ENCODE measurements at places on chromosomes 3 and 15.

GRCh38 chr15:99477791-99478471 lies 87.9 kb upstream of the MEF2A start:
- no peak for DNase-seq

- no peak for DNase-seq
Measured at GRCh38 chr3:3119393-3119851, 7.3 kb upstream of the TRNT1 start.

DNA sequence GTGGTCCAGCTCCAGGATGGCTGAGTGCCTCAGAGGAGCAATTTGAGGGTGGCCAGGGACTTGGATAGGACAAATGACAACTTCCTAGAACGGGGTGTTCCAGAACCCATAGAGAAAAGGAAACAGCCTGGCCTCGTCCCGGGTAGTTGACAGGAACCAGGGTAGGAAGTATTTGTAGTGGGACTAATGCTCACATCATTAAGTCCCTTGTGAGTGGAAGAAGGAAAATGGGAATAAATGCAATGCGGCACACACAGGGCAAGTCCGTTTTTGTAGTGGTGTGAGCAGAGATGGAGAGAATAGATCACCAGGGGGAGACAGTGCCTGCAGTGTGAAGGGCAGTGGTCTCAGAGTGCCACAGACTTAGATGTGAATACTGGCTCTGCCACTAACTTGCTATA lies 19.6 kb downstream of the TIMP4 start:
- no peak for DNase-seq

DNA sequence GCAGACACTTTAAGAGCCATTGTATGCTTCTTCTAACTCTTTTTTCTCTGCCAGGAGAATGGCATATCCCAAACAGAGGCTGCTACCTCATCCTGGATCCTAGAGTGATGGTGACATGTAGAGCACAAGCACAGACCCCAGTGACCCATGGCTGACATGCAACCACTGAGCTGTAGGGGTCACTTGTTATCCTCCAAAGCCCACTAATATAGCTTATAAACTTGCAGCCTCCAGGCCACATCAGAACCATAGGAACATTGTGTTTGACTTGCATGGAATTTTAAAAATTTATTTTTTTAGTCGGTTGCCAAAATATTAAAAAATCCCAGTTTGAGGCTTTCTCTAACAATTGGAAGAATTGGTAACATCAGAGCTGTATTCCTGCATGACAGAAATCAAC lies 283.0 kb upstream of the WNT5A start:
- no peak for DNase-seq

DNA sequence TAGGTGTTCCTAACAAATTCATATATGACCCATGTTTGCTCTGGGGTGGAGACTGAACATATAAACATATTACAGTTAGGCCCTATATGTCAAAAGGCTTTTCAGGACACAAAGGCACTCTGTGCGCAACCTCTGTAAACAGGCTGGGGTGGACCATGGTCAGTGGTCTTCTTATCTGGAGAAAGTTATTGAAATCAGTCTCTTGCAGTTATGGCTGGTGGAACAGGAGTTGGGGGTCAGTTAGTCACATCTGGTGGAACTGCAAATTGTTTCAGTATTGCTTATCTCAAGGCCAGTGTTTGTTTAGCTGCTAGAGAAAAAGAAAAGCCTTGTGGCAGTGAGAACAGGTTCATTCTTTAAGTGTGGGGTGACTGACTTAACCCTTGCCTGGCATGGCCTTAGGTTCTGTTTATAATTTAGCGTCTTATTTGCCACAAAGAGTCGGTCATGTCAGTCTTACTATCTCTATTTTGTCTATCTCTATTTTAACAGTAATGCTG lies 5.9 kb upstream of the GP9 start:
- no peak for DNase-seq

DNA sequence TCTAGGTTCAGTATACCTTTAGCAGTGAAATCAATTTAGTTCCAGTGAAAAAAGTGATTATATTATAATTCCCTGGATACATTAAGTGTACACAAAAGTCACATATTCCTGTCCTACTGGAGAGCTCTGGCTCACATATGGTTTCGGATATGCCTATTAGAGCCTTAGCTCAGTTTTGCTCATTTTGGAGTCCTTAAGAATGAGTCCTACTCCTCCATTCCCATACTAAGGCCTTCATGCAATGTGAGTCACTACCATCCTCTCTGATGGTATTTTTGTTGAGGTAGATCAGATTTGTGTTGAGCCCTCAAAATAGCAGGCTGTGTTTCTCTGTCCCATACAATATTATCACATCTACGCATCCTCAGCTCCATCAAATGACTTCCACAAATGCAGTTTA lies 294.2 kb upstream of the COL8A1 start:
- no peak for DNase-seq

- DNase-seq = no peak
Measured at GRCh38 chr15:60569596-60569995, 90.7 kb upstream of the ICE2 start.

- DNase-seq = no peak
Measured at GRCh38 chr3:32500880-32501782, 1.5 kb downstream of the CMTM6 start.

GRCh38 chr15:35545316-35545823 lies 595 bp downstream of the DPH6 start:
- DNase-seq = peak; percentile 63

GRCh38 chr15:39953521-39953920 lies 19.6 kb downstream of the EIF2AK4 start:
- no peak for DNase-seq

GRCh38 chr3:15660055-15660935 lies 58.8 kb downstream of the BTD start:
- no peak for DNase-seq

DNA sequence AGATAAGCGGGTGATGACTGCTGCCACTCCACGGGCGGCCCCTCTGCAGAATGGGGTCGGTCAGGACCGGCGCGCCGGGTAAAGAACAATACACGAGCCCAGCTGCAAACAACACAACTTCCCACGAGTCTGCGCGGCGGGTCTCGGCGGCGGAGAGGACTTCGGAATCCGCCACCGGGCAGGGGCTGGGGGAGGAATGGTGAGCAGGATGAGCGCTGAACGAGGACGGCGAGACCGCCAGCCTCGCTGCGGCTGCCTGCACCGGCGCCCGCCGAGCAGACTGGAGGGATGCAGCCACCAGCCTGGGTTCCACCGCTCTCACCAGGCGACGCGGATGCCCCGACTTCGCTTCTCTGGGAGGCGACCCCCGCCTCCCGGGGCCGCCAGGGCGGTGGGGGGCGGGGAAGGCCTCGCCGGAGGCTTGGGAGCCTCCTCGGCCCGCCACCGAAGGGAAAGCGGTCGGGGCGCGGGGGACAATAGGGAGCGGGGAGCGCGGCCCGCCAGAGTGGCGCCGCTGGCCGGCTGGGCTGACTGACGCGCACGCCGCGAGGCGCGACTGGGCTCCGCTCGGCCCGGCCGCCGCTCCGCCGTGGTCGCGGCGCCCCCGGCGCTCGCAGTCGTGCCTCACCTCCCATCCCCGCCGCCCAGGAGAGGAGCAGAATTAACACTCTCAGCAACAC lies 515 bp downstream of the ADAM10 start:
- peak; percentile 67 for DNase-seq

DNA sequence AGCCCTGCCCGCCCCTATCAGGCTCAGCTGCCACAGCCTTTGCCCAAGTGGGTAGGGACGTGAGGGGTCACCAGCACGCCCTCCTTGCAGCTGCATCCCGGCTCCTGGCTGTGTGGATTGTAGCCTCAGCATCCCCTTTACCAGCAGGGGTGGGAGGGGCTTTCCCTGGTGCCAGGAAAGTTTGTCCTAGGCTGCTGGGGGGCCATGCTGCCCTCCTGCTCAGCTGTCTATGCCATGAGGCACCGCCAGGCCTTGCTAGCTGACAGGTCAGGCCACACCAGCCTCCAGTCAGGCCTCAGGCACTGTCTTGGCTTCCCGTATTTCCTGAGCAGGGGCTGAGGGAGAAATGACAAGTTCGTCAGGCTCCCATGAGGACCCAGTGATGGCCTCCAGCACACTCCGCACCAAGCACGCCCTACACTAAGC lies 32.3 kb downstream of the TKT start:
- no peak for DNase-seq

DNA sequence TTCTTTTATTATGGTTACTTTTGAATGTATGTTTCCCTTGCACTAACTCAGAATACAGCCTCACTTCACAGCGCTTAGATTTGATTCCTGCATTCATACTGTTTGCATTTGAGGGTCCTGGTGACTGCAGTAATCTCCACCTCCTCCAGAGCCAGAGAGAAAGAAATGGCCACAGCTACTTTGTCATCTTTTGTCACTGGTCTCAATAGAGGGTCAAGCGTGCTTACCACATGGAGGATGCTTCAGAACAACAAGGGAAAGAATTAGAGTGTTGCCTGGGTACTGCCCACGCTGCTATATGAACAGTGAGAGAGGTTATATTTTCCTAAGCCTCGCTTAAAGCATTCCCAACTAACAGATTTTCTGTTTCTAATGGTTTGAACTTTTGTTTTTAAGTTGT lies 190.1 kb downstream of the TP63 start:
- no peak for DNase-seq

- no peak for DNase-seq
Measured at GRCh38 chr15:39427705-39428104, 153.2 kb upstream of the THBS1 start.

DNA sequence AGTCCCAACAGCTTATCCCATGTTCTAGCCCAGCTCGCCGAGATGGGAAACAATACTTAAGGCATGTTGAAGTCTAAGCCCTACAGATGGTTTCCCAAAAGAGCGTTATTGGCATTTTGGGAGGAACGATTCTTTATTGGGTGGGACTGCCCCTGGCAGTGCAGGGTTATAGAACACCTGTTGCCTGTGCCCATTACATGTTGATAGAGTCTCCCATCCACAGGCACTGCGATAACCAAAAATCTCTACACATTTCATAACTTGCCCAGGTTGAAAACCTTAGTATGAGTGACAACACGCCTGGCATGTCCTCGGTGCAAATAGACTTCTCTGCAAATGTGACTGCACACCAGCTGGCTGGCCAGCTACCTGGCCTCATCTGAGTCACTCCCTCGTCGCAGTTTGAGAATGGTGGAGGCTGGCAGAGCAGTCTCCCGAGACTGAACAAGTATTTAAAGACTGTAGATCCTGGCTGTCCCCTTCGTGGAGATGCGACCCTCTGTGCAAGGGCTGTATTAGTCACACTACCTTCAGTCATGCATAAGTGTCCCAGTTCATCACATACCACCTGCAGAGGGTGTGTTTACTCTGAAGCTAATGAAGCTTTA lies 18.7 kb downstream of the ZNF80 start:
- no peak for DNase-seq

DNA sequence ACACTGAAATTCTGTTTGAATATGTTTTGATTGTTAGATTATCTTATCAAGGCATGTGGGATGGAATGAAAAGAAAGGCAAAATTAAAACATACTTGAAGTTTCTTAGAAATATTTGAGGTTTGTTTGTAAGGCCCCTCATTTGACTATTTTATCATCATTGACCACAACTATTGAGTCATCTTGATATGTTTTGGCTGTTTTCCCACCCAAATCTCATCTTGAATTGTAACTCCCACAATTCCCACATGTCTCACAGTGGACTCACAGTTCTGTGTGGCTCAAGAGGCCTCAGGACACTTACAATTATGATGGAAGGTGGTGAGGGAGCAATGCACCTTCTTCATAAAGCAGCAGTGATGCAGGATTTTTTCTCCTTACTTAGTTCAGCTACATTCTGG lies 917.1 kb downstream of the PLOD2 start:
- DNase-seq = no peak

DNA sequence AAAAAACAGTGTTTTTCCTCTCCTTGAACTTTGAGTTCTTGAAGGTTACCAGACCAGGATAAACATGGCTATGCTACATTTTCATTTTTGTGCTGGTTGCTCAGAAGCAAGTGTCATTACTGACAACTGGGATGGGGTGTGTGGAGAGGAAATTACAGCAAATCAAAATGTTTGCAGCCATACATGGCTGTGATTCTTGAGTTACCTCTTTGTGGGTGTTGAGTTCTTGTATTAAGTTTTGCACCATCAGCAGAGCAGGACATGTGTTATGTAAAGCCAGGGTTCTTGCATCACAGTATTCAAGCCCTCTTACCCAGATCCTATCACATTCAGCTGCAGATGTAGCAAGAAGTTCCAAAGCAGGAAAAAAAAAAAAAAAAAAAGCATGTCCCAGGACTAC lies 53.9 kb upstream of the ATOSA start:
- DNase-seq = no peak

DNA sequence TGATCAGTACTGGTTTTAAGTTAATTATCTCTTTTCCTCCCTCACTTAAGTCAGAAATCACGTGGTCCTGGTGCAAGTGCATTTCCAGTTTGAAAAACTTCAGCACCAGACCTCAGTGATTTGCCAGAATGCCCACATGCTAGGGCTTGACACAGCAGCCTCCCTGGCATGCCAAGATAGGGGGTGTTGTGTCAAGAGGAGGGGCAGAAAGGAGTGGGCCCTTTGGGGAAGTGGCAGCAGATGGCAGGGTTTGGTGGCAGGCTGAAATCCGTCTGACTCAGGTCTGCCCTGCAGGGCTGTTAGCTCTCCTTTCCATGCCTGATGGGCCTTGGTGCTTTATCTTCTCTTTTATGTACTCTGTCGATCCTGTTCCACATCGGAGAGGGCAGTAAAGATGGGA lies 23.4 kb downstream of the PXK start:
- DNase-seq = no peak

GRCh38 chr3:156681002-156681401 lies 6.6 kb downstream of the TIPARP start:
- DNase-seq = no peak

DNA sequence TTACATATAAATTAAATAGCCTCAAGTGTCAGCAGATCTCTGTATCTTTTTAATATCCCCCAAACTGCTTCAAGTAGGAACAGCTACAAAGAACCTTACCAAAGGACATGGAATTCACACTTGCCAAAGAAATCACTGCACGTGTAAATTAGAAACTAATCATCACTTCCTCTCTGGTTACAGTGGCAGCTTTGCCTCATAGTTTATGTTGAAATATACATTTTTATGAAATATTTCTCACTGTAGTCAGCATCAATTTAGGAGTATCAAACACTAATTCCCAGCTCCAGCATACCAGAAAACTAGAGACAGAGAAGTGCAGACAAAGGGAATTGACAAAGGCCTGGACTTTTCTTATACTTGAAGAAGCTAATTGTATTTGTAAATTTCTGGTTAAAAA lies 260.9 kb downstream of the TIGIT start:
- no peak for DNase-seq

- no peak for DNase-seq
Measured at GRCh38 chr3:13385373-13385965, 34.7 kb downstream of the NUP210 start.

DNA sequence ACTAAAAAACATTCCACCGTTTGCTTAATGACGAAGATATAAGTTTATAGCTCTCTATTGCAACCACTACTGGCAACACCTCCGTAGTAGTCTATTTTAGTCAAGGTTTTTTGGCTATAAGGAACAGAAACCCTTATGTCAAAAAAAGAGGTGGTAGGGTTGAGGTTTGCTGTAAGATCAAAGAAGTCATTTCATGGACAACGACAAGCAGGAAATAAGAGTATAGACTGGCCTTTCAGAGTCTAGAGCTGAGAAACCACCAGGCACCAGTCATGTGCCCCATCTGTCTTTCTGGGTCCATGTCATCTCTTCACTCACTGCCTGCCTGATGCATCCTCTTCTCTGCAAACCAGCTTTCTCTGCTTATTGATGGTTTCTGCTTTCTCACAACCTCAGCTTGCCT lies 42.7 kb downstream of the THBS1 start:
- no peak for DNase-seq

- no peak for DNase-seq
Measured at GRCh38 chr15:59407946-59408345, 30.0 kb upstream of the FAM81A start.

- DNase-seq = no peak
Measured at GRCh38 chr15:68218847-68219798, 10.4 kb downstream of the CLN6 start.

GRCh38 chr3:17938313-17938712 lies 195.9 kb upstream of the TBC1D5 start:
- no peak for DNase-seq
